ENCODE measurements at places on chromosomes 2 and 18. TPM values are rescaled to one million over a fixed set of nuclear protein-coding genes. Genes with fewer than 3 reads are reported as not detected.

DNA sequence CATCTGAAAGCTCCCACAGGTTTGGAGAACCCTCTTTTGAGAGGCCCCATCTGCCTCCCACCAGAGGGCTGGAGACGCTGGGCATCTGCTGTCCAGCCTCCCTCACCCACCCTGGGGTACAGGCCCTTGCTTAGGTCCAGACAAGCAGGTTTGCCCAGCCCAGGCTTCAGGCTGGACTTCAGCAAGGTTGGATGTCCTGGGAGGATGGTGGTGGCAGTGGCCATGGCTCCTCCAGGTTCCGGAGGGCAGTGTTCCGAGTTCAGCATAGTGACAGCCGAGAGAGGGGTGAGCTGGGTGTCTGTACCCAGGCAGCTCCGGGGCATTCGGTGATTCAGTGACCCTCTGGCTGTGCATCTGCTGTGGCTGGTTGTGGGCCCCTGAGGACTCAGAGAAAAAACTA lies 58.2 kb upstream of the HDAC4 start:
- no peak for DNase-seq

GRCh38 chr2:160368988-160369930 lies 124.3 kb downstream of the RBMS1 start:
- no peak for DNase-seq

DNA sequence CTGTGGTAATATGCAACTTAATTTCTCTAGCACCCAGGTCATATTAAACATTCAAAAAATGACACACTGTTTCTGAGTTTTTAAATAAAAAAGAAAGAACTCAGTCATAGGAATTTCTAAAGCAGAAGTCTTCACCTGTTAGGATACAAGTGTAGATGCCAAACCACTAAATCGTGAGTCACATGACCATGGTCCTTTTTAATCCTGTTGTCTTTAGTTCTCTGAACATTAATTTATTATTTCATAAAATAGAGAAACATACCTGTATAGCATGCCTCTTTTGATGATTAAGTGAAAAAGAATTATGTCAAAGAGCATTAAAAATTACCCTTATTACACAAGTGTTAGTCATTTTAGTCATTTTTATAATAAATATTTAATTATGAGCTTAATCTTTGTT lies 398.8 kb downstream of the CCDC85A start:
- no peak for DNase-seq

Gene DNER
- total RNA-seq = 3.7 TPM

Gene LRRFIP1
- total RNA-seq = 70.6 TPM

DNA sequence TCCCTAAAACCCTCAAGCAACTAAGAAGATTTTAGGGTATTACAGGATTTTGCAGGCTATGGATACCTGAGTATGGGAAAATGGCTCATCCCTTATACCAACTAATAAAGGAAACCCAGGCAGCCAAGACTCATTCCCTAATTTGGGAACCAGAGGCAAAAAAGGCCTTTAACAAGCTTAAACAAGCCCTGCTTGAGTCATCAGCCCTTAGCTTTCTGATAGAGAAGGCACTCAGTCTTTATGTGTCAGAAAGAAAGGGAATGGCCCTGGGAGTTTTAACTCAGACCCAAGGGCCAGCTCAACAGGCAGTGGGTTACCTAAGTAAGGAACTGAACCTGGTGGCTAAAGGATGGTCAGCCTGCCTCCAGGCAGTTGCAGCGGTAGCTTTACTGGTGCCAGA lies 96.9 kb upstream of the RMP24 start:
- DNase-seq = no peak

Gene RRM2
- total RNA-seq = 119 TPM

DNA sequence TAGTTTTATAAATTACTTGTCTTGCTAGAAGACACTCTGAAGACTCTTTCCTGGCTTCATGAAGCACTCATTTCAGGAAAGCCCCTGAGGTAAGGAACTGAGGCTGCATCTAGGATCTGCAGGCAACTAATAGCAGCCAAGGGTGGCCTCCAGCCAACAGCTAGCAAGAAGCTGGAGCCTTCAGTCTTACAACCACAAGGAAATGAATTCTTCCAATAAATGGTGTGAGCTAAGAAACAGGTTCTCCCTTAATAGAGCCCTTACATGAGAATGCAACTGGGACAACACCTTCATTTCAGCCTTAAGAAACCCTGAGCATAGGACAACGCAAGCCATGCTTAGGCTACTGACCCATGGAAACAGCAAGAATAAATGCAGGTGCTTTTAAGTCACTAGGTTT lies 254.6 kb upstream of the RBBP8 start:
- DNase-seq = no peak

- no peak for DNase-seq
These were observed 6.4 kb upstream of the NPAS2 start for GRCh38 chr2:100813527-100813926.

DNA sequence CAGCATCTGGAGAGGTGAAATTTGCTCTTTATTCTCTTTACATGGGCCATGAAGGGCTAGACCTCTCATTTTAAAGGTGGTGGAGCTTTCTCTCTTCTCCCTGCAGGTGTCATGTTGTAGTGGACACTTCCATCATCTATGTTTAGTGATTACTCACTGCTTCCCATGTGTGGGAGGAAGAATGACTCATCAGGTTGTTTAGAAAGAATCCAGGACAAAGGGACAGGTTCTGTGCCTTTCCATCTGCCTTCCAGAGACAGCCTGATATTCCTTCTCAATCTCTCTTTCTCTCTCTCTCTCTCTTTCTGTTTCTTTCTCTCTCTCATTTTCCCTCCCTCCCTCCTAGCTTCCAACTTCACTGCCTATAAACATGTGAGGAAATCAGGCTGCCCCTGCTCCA lies 38.7 kb downstream of the SCG2 start:
- no peak for DNase-seq

- DNase-seq = no peak
These were observed 57.8 kb downstream of the C18orf63 start for GRCh38 chr18:74373428-74373827.

DNA sequence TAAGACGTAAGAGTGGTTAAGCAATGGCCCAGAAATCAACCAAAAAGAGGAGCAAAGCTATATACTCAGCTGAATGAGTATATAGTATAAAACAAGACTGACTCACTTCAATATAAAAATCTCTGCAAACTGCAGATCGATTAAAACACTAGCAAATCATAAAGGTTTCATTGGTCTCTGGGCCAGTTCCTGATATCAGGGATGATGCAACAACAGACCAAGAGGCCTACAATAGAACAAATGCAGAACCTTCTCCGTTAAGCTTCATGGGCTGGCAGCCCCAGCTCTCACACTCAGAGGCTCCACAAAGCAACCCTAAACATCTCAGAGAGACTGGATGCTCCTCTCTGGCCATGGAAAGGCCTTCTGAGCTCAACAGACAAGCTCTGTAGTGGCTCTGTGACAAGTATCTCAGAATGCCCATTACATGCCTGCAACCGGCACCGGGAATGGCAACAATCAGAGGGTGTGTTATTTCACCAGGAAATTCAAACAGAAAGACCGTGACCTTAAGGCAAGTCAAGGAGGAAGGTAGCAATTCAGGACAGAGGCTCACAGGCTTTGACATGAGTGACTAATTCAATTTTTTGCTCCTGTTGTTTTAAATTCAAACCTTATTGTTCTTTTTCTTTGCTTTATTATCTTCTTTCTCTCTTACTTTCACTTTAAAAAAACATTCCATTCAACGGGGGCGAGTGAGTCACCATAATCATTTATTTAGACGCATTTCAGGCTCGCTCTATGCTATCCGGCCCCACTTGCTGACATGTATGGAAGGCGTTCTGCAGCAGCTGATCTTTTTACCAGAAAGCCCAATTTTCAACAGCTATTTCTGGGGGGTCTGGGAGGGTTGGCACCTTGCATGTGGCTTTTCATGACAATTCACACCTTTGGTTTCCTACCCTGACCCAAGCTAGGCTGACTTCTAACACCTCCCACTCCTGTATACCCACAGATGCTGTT lies 15.1 kb downstream of the CYRIA start:
- no peak for DNase-seq

- no peak for DNase-seq
These were observed 2.7 kb downstream of the TCF4 start for GRCh38 chr18:55585065-55585919.

GRCh38 chr2:222459983-222460382 lies 35.6 kb downstream of the SGPP2 start:
- DNase-seq = no peak

DNA sequence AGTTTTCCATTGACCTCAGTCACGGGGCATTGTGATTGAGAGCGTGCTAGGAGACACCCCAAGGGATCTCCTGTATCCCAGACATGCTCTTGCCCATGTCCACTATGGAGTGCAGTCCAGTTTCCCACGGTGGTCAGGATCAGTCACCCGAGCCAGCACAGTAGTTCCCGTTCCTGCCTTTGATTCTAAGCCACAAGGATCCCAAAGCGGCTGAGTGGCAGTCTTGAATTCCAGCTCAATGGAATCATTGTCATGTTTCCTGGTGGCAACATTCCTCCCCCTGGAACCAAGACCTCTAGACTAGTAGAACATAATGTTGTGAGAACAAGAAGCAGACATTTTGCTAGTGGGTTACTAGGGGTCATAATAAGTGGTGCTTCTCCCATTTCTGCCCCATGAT lies 154.3 kb downstream of the SEPTIN10 start:
- no peak for DNase-seq

GRCh38 chr2:40287773-40288172 lies 164.1 kb downstream of the SLC8A1 start:
- DNase-seq = no peak

DNA sequence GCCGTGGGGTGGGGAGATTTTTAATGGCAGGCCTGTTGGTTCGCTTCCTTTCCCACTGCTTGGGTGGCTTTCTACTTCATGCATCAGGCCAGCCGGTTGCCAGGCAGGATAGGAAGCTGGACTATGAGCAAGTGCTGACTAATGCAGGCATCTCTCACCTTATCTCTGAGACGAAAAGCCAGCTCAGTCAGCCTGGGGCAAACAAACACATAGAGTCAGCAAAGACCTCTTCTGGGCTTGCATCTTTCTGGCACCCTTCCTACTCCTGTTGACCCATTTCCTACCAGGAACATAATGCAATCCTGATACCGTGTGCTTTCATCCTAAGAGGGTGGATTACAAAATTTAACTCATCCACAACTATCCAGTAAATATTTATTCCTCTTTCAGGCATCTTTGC lies 416.6 kb upstream of the MEX3C start:
- no peak for DNase-seq

DNA sequence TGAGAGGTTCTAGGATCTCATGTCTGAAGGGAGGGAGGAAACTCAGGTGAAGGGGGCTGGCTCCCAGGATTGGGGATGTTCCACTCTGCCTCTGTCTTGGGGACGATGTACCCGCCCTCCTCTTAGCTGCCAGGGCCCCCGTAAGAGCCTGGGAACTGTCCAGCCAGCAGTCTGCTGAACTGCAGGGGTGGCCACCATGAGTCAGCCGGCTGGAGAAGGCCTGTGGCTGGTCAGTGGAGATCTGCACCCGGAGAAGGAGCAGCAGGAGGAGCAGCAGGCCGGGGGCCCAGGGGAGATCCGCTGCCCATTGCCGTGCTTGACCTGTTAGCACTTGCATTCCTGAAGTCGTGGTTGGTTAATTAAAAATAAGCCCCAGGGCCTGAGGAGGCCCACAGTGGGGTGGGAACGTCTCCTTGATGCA lies 180.3 kb downstream of the TFCP2L1 start:
- peak; percentile 22 for DNase-seq

- DNase-seq = no peak
These were observed 107.6 kb downstream of the TRIB2 start for GRCh38 chr2:12824351-12824777.

DNA sequence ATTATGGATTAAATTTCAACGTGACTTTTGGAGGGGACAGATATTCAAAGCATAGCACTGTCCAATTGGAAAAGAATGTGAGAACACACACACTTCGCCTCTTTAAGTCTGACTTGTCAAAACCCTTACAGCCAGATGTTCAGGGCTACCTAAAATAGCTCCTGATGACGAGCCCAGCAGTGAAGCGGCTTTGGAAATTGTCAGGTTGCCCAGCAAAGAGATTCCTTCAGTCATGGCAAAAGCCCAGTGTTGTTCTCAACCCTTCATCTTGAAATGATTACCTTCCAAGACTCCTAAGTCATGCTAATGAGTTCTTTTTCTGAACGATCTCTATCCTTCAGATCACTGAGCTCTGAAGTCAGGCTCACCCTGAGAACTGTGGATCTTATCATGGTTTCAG lies 436.6 kb downstream of the LRATD1 start:
- DNase-seq = no peak

DNA sequence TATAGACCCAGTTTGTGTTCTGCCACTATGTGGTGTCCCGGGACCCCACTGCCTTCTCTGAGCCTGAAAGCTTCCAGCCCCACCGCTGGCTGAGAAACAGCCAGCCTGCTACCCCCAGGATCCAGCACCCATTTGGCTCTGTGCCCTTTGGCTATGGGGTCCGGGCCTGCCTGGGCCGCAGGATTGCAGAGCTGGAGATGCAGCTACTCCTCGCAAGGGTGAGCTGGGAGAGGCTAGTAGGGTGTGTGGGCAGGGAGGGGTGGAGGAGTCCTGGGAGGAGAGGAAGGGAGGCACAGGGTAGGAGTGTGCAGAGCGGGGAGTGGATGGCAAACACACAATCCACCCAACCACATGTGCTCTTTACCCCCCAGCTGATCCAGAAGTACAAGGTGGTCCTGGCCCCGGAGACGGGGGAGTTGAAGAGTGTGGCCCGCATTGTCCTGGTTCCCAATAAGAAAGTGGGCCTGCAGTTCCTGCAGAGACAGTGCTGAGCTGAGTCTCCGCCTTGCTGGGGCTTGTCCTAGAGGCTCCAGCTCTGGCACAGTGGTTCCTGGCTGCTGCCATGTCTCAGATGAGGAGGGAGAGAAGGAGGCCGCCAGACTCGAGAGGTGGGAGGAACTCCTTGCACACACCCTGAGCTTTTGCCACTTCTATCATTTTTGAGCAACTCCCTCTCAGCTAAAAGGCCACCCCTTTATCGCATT lies 16.9 kb downstream of the PRKAG3 start:
- no peak for DNase-seq

Gene DES
- total RNA-seq = 3.5 TPM

- no peak for DNase-seq
These were observed 273.6 kb downstream of the PAX3 start for GRCh38 chr2:222024932-222025880.

Gene CARF
- total RNA-seq = 6.6 TPM

Gene CD8B2
- not detected for total RNA-seq

DNA sequence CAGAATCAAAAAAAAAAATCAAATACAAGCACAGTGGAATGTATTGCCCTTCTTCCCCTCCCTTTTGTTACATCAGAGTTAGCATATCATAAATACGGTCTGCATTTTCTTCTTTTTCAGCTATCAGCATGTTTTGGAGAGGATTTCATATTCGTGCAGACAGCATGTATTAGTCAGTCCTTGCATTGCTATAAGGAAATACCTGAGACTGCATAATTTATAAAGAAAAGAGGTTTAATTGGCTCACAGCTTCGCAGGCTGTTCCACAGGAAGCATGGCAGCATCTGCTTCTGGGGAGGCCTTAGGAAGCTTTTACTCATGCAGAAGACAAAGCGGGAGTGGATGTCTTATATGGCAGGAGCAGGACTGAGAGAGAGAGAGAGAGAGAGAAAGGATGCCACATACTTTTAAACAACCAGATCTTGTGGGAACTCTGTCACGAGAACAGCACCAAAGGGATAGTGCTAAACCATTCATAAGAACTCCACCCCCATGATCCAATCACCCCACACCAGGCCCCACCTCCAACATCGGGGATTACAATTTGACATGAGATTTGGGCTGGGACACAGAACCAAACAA lies 8.9 kb downstream of the IL1B start:
- no peak for DNase-seq

- no peak for DNase-seq
These were observed 83.9 kb downstream of the PIK3C3 start for GRCh38 chr18:42038936-42039335.
